ENCODE measurements at places on chromosomes 1 and 21.

DNA sequence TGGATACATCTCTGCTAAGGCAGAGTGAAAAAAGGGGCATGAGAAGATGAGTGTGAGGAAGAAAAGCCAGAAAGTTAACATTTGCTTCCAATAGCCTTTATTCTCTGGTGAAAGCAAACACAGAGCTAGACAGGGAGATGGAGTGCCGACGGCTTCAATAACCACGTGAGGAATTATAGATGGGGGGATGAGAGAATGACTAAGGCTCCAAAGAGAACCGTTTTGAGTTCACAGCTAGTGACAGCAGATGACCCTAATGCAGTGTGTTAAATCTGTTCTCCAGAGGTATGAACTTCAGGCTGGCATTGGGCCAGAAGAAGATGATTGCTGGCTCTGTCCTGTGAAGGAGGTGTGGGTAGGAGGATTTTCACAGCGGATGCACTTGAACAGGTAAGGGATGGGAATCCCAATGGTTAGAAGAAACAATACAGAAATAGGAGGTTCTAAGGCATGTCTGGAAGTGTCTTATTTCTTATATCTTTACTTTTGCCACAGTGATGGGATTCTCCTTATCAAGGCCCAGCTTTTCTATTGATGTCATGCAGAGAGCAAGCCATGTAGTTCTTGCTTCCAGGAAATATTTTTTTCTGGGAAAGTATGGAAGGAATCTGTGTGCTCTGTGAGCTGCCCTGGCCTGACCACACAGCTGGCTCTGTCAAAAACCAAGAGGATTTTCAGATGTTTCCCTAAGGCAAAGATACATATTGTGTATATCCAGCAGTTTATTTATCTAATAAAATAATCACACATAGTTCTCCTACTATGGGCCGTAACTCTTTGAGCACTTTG lies 573.8 kb downstream of the LTN1 start:
- DNase-seq, result no peak

GRCh38 chr21:27321791-27322190 lies 354.9 kb upstream of the ADAMTS5 start:
- no peak for DNase-seq

DNA sequence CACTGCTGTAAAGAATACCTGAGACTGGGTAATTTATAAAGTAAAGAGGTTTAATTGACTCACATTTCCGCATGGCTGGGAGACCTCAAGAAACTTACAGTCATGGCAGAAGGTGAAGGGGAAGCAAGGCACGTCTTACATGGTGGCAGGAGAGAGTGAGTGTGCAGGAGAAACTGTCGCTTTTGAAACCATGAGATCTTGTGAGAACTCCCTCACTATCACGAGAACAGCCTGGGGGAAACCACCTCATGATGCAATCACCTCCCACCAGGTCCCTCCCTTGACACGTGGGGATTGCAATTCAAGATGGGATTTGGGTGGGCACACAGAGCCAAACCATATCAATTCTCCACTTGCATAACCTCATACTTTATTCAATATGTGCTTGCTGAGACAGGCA lies 76.6 kb downstream of the GIPC2 start:
- DNase-seq, result no peak

- DNase-seq, result no peak
These were observed 29.9 kb upstream of the LYPLAL1 start for GRCh38 chr1:219143735-219144134.

DNA sequence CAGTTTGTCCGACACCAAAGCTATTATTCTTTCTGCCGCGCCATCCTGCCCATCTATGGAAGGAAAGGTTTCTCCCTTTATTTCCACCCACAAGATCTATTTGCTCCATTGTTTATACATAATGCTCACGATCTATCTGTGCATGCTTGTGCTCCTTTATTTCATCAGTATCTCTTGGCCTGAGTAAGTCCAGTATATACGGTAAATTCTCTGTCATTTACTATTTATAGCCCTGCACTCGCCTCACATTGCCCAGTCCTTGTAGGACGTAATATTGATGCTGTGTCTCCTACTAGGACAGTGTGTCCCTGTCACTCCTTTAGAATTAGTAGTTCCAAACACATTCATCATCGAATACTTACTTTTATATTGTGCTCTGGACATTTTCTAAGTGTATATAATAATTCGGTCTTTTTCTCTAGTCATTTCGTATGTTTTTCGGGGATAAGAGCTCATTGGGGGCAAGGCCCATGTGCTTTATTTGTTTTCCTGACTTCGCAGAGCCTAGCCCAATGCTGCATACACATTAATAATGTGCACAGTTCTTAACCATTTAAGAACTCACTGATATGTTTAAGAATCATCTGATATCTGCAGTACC lies 3.1 kb upstream of the NID1 start:
- DNase-seq, result no peak

GRCh38 chr1:45863218-45863617 lies 59.8 kb downstream of the MAST2 start:
- DNase-seq, result no peak

DNA sequence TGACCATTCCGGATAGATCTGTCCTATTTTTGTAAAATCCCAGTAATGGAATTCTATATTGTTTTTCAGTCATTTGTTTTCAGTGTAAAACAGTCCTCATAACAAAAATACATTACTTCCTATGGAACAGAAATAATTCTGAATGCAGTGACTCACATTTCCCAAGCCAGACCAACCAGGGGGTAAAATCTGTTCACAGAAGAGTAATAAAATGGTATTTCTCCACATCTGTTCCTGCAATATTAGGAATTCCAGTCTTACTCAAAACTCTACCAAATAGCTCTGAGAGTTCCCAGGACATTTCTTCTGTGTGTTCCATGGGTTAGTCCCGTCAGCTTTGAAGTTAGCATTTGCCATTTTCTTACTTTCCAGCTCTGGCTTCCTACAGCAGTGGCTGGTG lies 2.6 kb upstream of the DDR2 start:
- no peak for DNase-seq
